Heart right ventricle (tissue), 16 donors: ENCODE measurements at places on chromosomes 7 and 10. TPM values are rescaled to one million over a fixed set of nuclear protein-coding genes. Genes with fewer than 3 reads are reported as not detected.

The MACROH2A2 gene
- 12.3 TPM for polyA plus RNA-seq

The GRIFIN gene
- polyA plus RNA-seq: not detected

The KEL gene
- 0.04 TPM for polyA plus RNA-seq

The ADK gene
- polyA plus RNA-seq: 13.0 TPM

The C10orf67 gene
- 0.42 TPM for polyA plus RNA-seq

The ACHE gene
- polyA plus RNA-seq: 0.94 TPM

The LIPJ gene
- 0.37 TPM for polyA plus RNA-seq

The CLDN4 gene
- not detected for polyA plus RNA-seq

The DRGX gene
- polyA plus RNA-seq: not detected

The SLC26A5 gene
- polyA plus RNA-seq: not detected

The OR9A2 gene
- polyA plus RNA-seq: not detected

The SLC13A4 gene
- polyA plus RNA-seq: 2.8 TPM

DNA sequence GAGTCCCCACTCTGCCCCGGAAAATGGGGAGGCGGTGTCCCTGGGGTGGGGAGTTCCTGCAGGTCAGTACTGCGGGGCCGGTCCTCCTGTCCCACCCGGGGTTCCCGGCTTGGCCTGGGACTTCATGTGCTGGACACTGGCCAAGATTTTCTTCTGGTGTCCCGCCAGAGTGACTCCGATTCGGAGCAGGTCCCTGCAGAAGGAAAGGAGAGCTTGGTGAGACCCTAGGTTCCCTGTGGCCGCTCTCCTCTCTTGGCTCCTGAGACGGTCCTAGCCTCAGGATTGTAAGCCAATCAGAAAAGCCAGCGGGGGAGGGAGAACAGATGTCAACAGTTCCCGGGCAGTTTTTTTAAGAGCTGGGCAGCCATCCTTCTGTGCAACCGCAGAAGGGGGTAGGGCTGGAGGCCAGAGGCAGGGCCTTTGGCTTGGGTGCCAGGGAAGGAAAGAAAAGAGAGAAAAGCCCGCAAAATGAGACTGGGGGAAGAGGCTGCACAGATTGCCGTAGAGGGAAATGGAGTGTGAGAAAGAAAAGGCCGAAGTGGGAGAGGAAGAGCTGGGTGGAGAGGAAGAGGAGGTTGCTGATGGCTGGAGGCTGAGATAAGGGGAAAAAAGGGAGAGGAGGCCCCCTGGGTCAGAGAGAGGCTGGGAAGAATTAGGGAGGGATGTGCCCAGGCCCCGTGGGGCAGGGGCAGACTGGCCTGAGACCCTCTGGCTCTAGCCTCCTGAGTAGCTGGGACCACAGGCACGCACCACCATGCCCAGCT is 23.7 kb downstream of the EPHB4 start:
- no peaks in the 10 kb centered on the region for H3K27me3 ChIP-seq
- peak overlapping the region; percentile 63 for H3K27ac ChIP-seq
- peak overlapping the region; percentile 7 for H3K4me3 ChIP-seq
- peak; percentile 54 for DNase-seq
- H3K4me1 ChIP-seq: peaks cover 50% of the 10 kb centered on the region
- H3K36me3 ChIP-seq: no peaks in the 10 kb centered on the region

GRCh38 chr10:89531359-89531758 is 4.0 kb downstream of the SLC16A12 start:
- no peak overlapping the region for H3K4me3 ChIP-seq
- H3K36me3 ChIP-seq: no peaks in the 10 kb centered on the region
- H3K27ac ChIP-seq: no peak overlapping the region
- DNase-seq: no peak

DNA sequence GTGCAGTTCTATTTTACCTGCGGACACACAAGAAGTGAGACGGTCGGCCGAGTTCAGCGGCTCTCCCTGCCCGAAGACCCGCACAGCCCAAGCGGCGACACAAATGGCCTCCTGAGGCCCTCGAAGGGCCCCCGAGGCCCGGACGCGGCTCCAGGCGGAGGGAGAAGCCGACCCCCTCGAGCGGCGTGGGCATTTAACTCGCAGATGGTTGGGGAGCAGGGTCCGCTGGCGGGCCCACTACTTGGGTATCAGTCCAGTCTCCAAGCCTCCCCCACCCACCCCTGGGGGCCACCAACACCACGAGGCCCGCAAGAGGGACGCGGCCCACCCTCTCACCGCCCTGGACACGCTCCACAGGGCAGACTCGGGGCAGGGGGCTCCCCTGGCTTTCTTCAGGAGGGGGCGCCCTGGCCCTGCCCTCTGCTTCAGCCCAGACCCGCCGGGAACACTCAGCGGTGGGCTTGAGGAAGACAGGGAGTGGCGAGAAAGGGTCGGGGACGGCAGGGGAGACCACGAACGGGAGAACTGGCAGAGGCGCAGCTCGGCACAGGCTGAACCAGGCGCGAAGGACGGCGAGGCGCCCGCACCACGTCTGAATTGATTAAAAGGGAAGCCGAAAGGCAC is 1.7 kb downstream of the IGF2BP3 start:
- peak overlapping the region; percentile 45 for H3K4me3 ChIP-seq
- no peak overlapping the region for H3K27ac ChIP-seq
- H3K4me1 ChIP-seq: peaks cover 45% of the 10 kb centered on the region
- no peak for DNase-seq

DNA sequence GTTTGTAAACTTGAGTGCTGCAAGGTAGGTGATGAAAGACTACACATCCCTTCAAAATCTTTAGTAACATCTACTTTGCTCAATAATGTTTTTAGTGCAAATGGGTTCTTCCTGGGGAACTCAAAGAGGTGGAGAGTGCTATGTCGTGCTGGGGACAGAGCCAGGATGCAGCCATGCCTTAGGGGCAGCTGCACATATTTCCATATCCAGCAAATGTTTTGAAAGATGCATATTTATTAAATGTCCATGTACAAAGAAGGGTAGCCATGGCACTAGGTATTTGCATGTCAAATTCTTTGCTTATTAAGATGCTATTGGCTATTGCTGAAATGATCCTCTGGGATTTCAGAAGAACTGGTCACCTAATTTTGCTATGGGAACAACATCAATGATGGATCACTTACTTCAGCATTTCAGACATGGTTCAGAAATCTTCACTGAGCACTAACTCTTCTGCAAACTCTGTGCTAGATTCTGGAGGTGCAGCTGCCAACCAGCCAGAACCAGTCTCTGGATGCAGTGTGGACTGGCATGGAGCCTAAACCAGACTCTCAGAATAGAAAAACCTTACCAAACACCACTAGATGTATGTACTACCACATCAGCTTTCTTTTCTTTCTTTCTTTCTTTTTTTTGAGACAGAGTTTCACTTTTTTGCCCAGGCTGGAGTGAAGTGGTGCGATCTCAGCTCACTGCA is 31.7 kb upstream of the DNMBP start:
- no peak overlapping the region for H3K4me3 ChIP-seq
- H3K4me1 ChIP-seq: peaks cover 51% of the 10 kb centered on the region
- no peaks in the 10 kb centered on the region for H3K36me3 ChIP-seq
- no peaks in the 10 kb centered on the region for H3K27me3 ChIP-seq

- DNase-seq: no peak
- H3K4me1 ChIP-seq: no peaks in the 10 kb centered on the region
- no peak overlapping the region for H3K4me3 ChIP-seq
Observed at GRCh38 chr7:70142247-70142932, 544.1 kb downstream of the AUTS2 start.

- no peaks in the 10 kb centered on the region for H3K27me3 ChIP-seq
- no peaks in the 10 kb centered on the region for H3K4me1 ChIP-seq
- DNase-seq: no peak
- H3K4me3 ChIP-seq: no peak overlapping the region
Observed at GRCh38 chr7:70259502-70259901, 661.2 kb downstream of the AUTS2 start.

DNA sequence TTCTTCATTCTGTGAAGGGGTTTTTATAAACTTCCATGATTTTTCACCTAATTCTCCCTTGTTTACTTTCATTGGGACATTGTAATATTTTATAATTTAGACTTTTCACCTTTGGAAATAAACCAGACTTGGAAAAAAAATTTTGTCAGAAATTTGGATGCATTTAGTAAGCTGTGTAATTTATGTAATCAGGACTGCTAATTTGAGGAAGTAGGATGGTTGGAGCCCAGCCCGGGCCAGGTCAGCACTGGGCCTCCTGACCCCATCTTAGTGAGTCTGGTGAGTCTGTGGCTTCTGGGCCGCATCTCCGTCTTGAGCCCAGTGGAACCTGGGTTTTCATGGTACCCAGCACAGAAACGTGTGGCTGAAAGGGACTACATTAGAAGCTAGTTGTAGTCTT is 27.6 kb upstream of the ZNF32 start:
- DNase-seq: no peak
- no peaks in the 10 kb centered on the region for H3K36me3 ChIP-seq
- H3K27ac ChIP-seq: no peak overlapping the region
- no peaks in the 10 kb centered on the region for H3K4me1 ChIP-seq
- no peaks in the 10 kb centered on the region for H3K27me3 ChIP-seq

DNA sequence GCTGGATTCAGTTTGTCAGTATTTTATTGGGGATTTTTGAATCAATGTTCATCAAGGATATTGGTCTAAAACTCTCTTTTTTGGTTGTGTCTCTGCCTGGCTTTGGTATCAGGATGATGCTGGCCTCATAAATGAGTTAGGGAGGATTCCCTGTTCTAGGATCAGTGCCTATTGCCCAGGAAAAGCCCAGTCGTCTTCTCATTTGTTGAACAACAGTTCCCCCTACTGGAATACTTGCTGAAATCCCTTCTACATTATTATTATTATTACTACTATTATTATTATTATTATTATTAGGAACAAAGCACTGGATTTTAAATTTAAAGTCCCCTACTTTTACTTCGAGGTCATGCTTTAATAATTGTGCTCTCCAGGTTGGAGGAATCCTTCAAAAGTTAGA is 528.9 kb downstream of the MAGI2 start:
- DNase-seq: no peak
- no peak overlapping the region for H3K4me3 ChIP-seq
- H3K36me3 ChIP-seq: no peaks in the 10 kb centered on the region

DNA sequence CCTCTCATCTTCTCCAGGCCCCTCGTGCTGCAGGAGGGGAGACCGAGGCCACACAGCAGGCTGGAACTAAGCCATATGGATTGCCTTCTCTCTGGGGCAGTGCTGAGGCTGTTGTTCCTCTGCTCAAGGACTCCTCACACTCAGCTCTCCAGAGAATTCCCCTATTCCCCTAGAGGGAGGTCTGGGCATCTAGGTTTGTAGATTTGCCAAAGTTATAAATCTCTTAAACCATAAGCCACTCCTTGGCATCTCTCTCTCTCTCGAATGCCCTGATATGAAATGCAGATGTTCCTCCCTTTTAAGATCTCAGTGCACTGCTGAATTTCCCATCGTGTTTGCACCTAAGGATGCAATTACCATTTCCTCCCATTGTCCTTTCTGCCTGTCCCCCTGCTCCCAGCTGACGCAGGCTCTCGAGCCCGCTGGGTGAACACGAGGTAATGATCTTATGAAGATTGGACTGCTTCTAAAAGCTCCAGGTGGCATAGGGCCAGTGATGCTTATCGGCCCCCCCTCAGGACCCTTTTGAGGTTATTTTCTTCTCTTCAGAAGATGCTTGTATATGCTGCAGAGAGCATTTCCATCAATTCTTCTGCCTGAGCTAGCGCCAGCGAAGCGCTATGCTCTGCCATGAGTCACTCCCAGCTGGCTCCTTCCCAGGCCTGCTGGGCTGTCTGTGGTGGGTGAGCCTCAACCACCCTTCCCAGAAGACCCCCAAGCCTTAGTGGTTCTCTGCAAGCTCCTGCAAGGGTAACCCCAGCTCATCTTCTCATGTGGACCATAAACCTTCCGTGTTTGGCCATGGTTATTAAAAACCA is 41.6 kb upstream of the AQP1 start:
- no peak overlapping the region for H3K4me3 ChIP-seq
- peaks cover 11% of the 10 kb centered on the region for H3K36me3 ChIP-seq
- no peaks in the 10 kb centered on the region for H3K27me3 ChIP-seq
- peaks cover 40% of the 10 kb centered on the region for H3K4me1 ChIP-seq
- H3K27ac ChIP-seq: peak overlapping the region; percentile 55

DNA sequence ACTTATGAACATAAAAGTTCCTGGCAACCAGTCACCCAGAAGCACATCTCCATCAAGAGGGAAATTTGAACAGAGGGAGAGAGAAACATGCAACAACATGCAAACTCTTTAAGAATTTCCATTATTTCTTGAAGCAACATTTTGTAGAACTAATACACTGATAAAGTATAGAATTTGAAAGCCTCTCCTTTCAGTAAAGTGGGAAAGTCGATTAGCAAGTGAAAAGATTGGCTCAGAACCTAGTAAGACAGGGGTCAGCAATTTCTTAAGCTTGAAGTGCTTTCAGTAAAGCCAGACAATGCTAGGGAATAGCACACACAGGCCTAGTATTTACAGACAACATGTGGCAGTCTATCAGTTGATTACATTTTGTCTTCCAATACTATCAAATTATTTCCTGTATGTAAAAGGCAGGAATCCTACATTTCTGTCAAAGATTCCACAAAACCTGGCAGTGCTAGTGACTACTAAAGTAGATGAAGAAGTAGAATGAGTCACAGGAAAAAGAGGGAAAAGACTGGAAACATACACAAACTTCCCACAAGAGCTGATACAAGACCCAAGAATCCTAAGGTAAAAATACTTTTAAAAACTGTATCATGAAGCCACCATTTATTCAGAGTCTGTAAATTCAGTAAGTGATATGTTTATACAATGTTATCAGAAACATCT is 25.2 kb downstream of the DNAJC1 start:
- H3K4me1 ChIP-seq: peaks cover 5% of the 10 kb centered on the region
- no peak overlapping the region for H3K4me3 ChIP-seq
- H3K27ac ChIP-seq: no peak overlapping the region
- no peaks in the 10 kb centered on the region for H3K27me3 ChIP-seq

- H3K36me3 ChIP-seq: no peaks in the 10 kb centered on the region
- no peak for DNase-seq
- no peak overlapping the region for H3K27ac ChIP-seq
- H3K4me3 ChIP-seq: no peak overlapping the region
- no peaks in the 10 kb centered on the region for H3K27me3 ChIP-seq
Observed at GRCh38 chr7:136654406-136654805, 214.0 kb upstream of the CHRM2 start.

GRCh38 chr7:117250801-117251200 is 72.1 kb downstream of the WNT2 start:
- H3K36me3 ChIP-seq: no peaks in the 10 kb centered on the region
- H3K4me1 ChIP-seq: no peaks in the 10 kb centered on the region
- no peak overlapping the region for H3K27ac ChIP-seq
- DNase-seq: no peak
- no peaks in the 10 kb centered on the region for H3K27me3 ChIP-seq

DNA sequence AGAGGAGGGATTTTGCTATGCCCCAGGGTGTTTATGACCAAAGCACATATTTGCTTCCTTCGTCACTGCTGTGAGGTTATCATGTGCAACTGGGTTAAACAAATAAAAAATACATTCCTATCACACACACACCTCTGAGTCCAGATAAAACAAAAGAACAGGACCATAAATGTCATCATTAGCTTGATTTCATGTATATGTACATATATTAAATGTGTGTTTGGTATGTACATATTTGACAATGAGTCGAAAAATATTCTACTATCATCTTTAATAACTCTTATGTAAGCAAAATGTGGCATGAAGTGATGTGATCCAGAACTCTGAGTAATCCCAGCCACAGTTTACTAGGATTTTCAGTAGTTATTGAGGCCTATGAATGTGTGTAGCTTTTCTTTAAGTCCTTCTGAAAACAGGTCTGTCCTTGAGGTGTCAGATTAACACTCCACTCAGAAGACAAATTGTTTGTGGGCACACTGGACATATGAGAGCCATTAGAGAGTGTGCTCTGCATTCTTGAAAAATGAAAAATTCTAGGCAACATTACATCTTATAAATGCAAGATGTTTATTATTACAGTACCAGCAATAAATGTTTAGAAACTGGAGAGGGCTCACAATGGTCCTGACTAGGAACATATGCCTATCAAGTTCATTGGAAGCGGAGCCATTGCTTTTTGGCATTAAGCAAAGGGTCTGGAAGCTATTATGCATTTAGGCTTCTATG is 335.1 kb upstream of the SEMA3A start:
- no peaks in the 10 kb centered on the region for H3K4me1 ChIP-seq
- no peaks in the 10 kb centered on the region for H3K36me3 ChIP-seq
- DNase-seq: no peak
- H3K4me3 ChIP-seq: no peak overlapping the region
